Activated CD4-positive, alpha-beta T cell treated with anti-CD3 and anti-CD28 coated beads for 36 hours (primary cell): ENCODE measurements at places on chromosomes 13 and 19.
A peak's percentile ranks its signal among the peaks of the same experiment; 100 is the strongest.

DNA sequence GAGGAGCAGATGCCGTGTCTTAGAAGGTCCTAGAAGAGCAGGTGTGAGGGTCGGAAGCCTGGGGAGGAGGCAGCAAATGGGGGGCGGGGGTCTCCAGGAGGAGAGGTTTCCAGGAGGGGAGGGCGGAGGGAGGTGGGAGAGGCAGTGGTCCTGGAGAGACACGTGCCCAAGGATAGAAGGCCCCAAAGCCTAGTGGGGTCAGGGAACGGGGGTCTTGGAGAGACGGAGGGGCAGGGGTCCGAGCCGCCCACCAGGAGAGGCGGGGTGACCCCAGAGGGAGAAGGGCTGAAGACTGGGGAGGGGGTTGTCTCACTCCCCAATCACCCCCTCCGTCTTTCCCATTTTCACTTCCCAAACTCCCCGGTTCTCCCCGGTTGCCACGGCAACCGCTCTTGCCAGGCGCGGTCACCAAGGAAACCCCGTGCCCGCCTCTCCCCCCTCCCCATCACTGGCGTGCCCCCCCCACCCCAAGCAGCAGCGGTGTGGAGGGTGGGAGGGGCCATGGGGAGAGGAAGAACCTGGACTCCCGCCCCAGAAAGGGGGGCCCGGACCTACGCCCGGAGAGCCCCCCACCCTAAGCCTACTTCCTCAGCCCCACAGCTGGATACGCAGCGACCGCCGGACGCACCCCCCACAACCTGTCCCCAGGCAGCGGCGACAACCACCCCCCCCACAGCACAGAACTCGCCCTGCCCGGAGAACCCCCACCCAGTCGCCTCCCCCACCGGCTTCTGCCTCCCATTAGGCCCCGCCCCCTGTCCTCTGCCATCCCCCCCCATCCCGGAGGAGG lies 988 bp downstream of the LRRC4B start:
- no peak for DNase-seq

DNA sequence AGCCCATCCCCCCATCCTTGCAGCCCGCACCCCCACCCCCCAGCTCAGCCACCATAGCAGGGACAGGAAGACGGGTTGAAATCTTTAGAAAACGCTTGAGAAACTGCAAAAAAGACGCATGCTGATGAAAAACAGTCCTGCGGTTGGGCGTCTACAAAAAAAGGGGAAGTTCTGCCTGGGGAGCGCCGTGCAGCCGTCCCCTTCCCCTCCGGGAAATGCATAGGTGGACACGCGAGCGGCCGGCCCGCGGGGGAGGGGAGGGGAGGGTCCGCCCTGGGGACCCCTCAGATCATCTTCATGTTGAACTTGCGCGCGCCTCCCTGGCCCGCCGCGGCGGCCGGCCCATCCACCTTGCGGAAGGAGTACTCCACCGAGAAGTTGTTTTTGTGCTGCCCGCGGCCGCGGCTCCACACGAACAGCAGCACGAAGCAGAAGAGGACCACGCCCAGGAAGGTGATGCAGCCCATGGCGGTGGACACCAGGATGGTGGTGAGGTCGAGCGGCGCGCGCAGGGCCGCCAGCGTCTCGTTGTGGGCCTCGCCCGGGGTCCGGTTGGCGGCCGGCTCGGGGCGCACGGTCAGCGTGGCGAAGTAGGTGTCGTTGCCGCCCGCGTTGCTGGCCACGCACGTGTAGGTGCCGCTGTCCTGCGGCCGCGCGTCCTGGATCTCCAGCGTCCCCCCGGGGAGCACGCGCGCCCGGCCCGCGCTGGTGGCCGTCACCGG lies 7.9 kb upstream of the PEAK3 start:
- DNase-seq = peak; percentile 67

DNA sequence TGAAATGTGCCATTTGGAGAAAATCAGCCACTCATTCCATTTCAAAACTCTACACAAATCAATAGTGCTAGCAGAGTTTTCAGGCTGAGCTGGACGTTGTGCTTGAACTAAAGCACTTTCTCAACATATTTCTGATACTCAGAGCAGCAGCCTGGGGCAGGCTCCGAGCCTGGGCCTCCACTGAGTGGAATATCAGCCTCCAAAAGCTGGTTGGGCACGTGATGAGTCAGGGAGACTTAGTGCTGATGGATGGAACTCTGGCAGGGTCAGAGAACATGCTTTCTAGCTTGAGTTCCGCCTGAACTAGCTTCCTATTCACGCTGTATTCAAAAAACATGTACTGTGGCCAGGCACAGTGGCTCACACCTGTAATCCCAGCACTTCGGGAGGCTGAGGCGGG lies 85.8 kb upstream of the PCDH8 start:
- DNase-seq = no peak

- DNase-seq = no peak
Measured at GRCh38 chr19:46210669-46211068, 18.9 kb upstream of the IGFL1 start.

- no peak for DNase-seq
Measured at GRCh38 chr13:44045180-44045562, 165.5 kb downstream of the LACC1 start.
